Omental fat pad (tissue), 4 donors: ENCODE measurements at places on chromosomes 1 and 21. TPM values are rescaled to one million over a fixed set of nuclear protein-coding genes. Genes with fewer than 3 reads are reported as not detected.

GRCh38 chr1:145846201-145846612 lies 777 bp downstream of the NUDT17 start:
- DNase-seq = no peak

- DNase-seq = no peak
Measured at GRCh38 chr1:6467744-6468688, 2.0 kb upstream of the TNFRSF25 start.

DNA sequence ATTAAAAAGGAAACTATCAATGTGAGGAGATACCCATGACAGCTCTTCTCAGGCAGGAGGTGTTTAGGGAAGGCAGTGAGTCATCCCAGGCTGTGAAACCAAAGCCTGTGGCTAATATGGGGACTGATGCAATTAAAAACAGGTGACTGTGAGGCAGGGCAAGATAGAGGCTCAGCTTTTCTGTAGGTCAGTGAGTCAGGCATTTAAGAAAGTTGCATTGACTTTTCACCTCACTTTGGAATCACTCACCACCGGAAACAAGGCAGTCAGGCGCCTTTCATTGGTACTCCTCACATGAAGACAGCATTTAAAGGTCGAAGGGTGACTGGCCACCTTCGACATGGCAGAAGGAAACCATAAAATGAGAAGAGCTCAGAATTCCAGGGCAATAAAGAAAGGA lies 54.5 kb downstream of the PAPPA2 start:
- no peak for DNase-seq

- DNase-seq = no peak
Measured at GRCh38 chr21:42650441-42651421, 2.7 kb upstream of the PDE9A start.

GRCh38 chr1:231571904-231572303 lies 43.4 kb downstream of the TSNAX start:
- DNase-seq = no peak

DNA sequence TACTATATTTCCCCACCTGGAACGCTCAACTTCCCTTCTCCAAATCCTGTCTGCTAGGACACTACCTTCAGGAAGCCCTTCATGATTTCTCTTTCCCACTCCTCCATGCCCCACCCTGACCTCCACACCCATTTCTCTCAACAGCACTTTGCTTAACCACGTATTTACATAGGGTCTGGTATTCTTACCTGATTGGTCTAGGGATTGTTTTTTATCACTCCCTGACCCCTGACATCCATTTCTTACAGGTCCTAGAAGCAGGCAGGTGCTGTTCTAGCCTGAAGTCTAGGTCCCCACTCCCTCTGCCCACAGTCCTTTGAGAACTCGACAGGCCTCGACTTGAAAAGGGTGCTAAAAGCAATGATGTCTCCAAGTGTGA lies 47.5 kb downstream of the DMAP1 start:
- DNase-seq = no peak

- DNase-seq = no peak
Measured at GRCh38 chr1:47914218-47914938, 82.8 kb downstream of the TRABD2B start.

- DNase-seq = no peak
Measured at GRCh38 chr1:109866071-109866470, 44.6 kb upstream of the CSF1 start.

DNA sequence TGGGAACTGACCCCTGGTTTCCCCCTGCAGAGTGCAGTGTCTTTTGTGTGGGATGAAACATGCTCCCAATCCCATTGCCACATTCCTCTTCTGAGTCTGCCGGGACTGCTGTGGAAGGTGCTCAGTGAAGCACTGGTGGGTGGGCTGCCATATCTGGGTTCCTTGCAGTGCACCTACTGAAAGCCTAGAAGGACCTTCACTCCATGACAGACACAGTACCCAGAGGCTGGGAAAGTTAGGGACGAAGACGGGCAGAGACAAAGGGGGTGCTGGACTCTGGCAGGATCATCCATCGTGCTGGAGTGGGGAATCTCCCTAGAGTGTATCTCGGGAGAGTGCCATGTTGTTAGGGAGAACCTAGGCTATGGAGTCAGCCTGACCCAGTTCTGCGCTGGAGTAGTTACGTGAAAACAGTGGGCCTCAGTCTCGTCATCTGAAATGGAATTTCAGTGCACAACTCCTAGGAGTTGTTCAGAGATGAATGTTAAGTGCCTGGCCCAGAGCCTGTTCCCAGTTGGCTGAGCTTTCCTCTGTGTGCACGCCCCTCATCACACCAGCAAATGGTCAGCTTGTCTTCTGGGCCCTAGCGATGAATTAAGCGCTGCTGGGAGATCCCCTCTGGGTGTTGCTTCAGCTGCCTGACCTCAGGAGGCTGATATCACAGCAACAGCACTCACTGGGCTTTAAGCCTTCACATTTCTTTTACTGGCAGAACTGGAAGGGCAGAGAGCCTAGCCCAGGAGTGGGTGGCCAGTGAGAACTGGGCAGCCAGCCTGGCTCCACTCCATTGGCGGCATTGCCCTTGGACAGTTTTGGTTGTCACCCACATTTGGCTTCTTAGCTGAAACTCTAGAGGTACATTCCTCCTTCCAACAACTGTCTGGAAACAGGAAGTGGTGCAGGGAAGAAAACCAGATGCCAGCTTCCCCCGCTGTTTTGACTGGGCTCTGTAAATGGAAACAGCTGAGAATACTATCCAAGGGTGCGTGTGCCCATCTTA lies 479.8 kb upstream of the VAMP3 start:
- no peak for DNase-seq

SLC22A15 gene
- 2.4 TPM for total RNA-seq

HSPB7 gene
- total RNA-seq = 65.7 TPM
